Mesenchymal stem cell (in vitro differentiated cells and primary cell): ENCODE measurements at places on chromosomes 6 and 20.

DNA sequence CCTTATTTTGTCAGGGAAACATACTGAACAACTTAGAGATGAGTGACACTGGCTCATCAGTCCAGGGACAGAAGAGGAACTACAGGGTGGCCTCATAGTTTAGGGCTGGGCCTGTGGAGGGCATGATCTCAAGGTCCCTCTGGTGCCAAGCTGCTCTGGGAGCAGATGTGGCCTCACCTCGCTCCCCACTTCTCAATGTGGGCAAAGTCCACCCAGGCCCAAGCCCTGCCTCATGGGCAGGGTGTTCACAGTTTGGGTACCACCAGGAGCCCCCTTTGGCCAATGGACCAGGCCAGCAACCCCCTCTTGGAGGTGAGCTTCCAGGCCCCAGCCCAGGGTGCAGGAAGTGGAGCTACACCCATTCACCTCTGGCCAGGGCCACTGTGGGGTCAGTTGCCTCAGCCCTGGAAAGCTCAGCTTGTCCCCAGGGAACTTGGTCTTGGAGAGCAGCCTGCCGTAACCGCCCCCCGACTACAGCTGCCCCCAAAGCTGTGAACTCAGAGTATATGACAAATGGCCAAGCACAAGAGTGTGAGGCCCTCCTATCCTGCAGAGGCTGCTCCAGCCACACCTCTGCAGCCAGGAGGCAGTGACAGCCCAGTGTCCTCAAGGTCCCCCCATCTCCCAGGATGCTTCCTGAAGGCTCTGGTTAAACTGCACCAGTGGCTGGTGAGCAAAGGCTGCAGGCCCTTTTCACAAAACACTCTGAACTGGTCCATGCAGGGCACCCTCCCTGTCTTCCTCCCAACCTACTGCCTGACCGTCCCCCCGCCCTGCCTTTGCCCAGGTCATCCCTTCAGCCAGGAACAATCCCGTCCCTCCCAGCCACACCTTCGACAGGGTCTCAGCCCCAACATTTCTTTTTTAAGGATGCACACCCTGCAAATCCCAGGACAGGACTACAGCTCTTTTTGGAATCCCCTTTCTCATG, 3.6 kb downstream of the ADISSP start:
- no peak for DNase-seq

GRCh38 chr6:7150381-7151064, 42.8 kb downstream of the RREB1 start:
- no peak for DNase-seq

DNA sequence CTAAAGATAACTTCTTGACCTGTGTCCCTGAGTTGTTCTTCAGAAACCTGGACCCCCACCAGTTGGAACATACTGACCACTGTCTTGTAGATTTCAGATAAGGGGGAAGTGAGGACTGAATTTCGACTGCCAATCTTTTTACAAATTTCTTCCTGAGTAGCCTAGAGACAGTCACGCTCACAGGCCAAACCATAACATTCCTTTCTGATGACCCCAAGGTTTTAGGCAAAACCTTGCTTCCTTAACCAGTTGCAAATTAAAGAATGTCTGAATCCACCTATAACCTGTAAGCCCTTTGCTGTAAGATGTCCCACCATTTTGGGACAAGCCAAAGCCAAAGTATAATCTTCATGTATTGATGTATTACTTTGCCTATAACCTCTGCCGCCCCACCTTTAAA, 306.9 kb downstream of the LRFN2 start:
- no peak for DNase-seq

GRCh38 chr6:166341977-166342348, 382 bp downstream of the SFT2D1 start:
- no peak for DNase-seq

DNA sequence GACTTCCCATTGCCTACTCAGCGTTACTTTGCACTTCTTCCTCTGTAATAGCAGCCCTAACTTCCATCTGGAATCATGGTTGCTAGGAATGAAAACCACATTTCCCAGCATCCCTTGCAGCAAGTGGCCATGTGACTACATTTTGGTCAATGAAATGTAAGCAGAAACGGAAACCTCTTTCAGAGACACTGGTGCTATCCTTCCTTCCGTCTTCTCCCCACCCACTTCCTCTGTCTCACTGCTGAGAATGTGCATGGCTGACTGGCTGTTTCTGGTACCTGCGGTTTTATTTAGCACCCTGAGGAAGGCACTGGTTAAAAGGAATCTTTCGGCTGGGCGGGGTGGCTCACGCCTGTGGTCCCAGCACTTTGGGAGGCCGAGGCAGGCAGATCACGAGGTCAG, 107.4 kb downstream of the SCML4 start:
- DNase-seq = peak; percentile 23

- DNase-seq = no peak
Measured at GRCh38 chr6:36515844-36516243, 31.4 kb downstream of the STK38 start.

GRCh38 chr20:48604936-48605335, 222.9 kb downstream of the PREX1 start:
- no peak for DNase-seq

DNA sequence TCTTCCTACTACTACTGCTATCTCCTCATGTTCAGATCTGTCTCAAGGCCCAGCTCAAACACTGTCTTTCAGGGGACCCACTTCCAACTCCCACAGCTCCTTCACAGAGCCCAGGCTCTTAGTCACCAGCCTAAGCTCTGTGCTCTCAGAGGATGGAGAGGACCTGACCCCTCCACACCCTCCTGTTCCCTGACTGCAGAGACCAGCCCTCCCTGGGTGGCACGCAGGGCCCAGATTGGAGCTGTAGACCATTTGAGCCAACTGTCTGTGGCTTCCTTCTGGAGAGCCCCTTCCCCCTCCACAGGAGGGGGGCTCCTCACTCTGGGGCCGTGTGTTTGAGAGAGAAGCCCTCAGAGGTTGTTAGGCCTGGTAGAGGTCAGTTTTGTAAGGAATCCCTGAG, 9.8 kb downstream of the SNPH start:
- DNase-seq = no peak

GRCh38 chr6:28898710-28898965, 25.1 kb downstream of the TRIM27 start:
- DNase-seq = no peak

- peak; percentile 55 for DNase-seq
Measured at GRCh38 chr20:50380697-50381040, 129.5 kb upstream of the PTPN1 start.

GRCh38 chr6:154494592-154495311, 15.7 kb downstream of the CNKSR3 start:
- no peak for DNase-seq

GRCh38 chr6:53741034-53741823, 53.6 kb upstream of the LRRC1 start:
- DNase-seq = no peak

DNA sequence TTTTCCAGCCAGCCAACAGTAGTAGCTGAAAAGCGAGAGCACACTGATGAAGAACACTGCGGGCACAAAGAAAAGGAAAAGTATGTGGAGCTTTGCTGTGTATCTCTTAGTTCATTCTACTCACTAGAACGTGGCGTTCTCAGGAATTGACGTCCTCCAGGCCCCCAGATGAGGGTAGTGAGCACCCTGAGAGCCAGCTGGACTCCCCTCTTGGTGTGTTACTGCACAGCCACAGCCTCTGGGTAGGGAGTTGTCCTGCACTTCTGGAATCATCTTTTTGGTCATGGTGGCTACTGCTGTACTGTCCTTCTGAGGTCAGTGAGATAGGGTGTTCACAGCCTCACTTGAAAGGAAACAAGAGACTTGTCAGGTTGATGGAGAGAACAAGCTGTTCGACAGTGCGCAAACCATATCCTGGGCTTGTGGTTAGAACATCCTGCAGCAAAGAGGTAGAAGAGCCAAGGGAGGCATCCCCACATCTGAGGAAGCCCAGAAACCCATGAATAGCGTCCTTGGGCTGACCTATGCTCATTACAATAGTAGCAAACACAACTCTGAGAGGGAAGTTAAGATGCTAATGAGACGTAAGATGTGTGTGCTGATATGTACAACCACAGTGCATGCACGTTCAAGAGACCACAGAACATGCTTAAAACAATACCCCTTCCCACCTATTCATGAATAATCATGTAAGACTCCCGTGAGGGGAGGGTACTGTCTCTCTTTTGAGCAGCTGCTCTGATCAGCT, 14.6 kb upstream of the HLA-F start:
- DNase-seq = no peak
